ENCODE measurements at places on chromosomes 12 and 14.

- DNase-seq = no peak
Observed at GRCh38 chr12:10368206-10369171, 21.4 kb downstream of the KLRK1 start.

- no peak for DNase-seq
Observed at GRCh38 chr14:41606532-41607303, at the start of gene LRFN5. TSS of gene LRFN5 (plus strand) at chr14:41606876.

- DNase-seq = peak; percentile 47
Observed at GRCh38 chr12:19200261-19200660, 70.7 kb downstream of the PLEKHA5 start.

DNA sequence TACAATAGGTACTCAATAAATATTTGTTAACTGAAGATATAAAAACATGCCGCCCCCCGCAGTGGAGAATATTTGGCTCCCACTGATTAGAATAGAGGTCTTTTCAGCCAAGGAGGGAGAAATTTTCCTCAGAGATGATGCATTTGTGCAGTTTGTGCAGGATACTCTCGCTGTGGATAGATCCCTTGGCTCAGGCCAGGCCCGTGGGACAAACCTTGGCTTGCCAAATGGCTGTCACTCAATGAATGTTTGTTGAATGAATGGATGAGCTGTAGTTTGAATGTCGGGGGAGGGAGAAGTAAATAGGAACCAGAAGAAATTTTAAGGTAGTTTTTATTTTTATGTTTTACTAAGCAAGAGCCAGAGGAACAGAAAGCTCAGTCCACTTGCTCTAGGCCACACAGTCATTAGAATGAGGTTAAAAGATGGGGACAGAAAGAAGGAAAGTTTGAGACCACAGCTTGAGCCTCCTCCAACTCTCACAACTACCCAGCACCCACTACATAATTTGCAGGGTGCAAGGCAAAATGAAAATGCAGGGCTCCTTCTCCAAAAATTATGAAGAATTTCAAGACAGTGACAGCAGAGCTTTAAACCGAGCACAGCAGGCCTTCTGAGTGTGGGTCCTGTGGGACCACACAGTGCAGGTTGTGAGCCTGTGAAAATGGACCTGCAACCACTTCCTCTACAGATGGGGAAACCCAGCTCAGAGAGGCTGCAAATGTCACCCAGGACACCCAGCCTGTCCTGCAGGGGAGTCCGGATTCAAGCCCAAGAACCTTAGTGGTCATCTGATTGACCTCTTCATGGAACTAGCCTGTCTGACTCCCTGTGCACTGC is 51.4 kb downstream of the WSCD2 start:
- DNase-seq = no peak

DNA sequence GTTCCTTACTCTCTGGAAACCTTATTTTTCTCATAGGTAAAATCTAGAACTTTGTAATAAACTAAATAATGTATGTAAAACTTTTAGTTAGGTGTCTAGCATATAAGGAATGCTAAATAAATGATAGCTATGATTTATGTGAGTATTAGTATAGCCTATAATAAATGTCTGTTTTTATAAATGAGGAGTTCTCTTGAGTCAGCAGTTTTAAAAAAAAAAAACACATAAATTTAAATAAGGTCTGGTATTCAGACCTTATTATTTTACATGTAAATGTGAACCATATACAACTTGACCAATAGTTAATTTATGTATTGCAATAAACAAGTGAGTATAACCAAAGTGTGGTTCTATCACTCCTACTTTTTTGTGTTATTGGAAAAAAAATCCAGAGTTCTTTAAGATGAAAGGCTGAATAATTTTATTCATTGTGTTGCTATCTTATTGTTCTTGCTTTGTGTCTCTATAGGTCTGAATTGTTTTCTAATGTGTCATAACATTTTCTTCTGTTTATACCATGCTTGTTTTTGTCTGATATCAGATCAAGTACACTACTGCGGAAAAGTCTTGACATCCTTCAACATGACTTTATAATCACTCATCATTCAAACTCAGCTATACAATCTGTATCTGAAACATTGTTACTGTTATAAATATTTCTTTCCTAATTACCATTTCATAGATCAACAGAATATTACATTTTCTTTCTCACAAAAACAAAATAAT is 115.7 kb downstream of the RASSF9 start:
- no peak for DNase-seq

DNA sequence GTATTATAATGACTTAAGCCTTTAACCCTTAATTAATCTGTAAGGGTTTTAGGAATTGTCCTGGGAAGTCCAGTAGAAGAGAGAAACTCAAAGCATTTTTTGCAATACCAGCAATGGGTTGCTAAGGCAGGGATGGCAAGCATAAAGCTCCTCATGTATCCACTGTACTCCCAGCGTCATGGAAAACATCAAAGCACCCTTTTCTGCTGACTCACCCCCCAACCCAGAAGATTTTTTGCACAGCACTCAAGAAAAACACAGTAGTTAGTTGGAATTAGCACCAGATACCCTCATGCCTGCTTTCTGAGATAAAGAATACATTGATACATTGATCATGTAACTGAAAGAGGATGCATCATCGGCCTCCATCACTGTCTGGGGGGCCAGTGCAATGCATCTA is 199.1 kb upstream of the CNOT2 start:
- DNase-seq = no peak

- DNase-seq = no peak
Observed at GRCh38 chr12:18414671-18415070, 153.4 kb downstream of the PIK3C2G start.

- no peak for DNase-seq
Observed at GRCh38 chr14:100317912-100318808, 5.0 kb upstream of the SLC25A47 start.

GRCh38 chr12:99769396-99769980 is 121.9 kb downstream of the GARIN6 start:
- no peak for DNase-seq

DNA sequence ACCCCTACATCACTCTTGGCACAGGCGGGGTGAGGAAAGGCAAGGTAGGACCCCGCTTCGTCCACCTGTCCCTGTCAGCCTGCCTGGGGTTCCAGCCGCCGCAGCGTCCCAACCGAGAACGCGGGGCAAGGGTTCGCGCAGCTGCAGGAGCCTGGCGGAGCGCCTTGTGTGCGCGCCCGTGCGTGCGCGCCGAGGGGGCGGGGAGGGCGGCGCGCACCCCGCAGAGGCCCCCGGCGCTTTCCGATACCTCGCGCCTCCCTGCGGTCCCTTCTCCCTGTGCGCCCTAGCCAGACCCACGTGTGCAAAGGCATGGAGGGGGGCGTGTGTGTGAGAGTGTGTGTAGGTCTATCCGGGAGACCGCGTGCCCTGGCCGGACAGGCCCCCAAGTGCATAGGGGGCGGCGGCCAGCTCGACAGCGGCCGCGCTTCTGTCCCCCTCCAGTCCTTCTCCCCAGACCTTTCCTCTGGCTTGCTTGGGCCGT is 122.4 kb downstream of the TSPAN9 start:
- DNase-seq = no peak

DNA sequence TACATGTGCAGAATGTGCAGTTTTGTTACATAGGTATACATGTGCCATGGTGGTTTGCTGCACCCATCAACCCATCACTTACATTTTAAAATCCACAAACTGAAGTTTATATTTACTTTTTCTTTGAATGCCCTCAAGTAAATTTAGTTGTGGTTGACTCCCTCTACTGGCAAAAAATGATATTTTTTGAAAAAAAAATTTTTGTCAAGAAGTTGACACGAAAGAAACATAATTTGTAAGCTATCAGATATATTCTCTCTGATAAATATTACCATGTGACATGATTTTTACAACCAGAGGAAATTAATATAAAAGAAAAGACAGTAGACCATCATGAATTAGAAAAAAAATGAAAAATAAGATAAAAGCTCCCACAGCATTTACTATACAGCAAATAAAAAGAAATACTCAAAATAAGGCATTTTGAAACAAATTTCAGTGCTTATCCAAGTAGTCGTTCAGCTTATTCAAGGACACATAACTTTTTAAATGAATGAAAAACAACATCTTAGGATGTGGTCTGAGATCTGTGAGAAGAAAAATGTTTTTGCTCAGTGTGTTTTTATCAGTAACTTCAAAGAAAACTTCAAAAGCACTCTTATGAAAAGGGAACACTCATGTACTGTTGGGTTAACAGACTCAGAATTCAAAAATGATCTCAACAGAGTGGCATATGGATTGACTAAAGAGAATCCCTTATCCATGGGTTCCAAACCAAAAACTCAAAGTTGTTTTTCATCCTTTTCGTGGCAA is 30.0 kb upstream of the GRIP1 start:
- DNase-seq = no peak

DNA sequence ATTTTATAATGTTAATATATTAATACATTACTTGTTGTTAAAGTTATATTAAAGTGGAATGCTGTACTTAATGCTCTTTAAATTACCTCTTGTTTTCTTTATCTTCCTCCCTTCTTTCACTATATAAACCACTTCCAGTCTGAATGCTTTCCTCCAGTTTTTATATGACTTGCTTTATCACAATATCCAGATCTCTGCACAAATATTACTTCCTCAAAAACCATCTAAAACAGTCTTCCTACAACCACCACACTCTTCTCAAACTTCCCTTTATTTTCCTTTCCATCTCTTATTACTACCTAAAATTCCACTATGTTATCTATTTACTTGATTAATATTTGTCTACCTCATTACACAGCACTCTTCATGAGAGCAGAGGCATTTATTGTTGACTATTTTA is 956.6 kb downstream of the LRFN5 start:
- no peak for DNase-seq

- DNase-seq = no peak
Observed at GRCh38 chr14:50089208-50089607, 27.2 kb downstream of the VCPKMT start.

- no peak for DNase-seq
Observed at GRCh38 chr12:29207120-29207519, 58.0 kb downstream of the FAR2 start.

DNA sequence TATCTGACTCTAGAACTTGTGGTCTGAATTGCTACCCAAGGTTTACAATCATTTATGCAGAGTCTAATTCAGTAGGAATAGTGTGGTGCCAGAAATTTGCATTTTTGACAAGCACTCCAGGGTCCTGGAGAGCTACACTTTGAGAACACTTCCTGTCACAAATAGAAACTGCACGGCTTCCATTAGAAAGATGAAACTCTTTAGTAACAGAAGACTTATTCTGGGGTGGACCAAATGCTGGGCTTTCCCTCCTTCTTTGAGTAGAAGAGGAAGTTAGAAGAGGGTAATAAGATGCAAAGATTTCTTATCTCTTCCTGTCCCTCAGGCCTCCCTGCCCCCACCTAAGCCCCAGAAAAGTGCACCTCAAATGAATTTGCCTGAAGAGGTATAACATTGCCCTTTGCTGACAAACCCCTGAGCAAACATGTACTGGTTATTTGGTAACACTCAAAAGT is 28.4 kb downstream of the DGLUCY start:
- DNase-seq = no peak

DNA sequence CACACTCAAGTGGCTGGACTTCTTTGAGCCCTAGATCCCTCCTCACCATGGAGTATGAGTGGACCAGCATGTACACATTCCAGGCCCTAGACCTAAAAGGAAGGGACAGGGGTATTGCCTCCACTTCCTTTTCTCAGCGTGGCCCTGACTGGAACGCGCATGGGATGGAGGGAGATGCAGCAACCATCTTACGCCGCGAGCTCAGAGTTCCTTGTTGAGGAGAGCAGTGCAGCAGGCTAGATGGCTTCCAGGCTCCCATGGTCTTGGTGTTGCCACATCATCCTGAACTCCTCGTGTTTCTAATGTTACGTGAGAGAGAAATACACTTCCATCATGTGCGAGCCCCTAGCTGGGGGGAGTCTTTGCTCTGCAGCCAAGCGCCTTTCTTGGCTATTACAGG is 61.8 kb upstream of the DIO3 start:
- DNase-seq = no peak

All from RCC 7860 (cell line).